NB4 (cell line): ENCODE measurements at places on chromosomes 7 and 10.
A peak's percentile ranks its signal among the peaks of the same experiment; 100 is the strongest.

- peak; percentile 55 for DNase-seq
Observed at GRCh38 chr7:87328281-87328680, 17.2 kb upstream of the CROT start.

GRCh38 chr7:25122373-25122772, 2.7 kb downstream of the CYCS start:
- no peak for DNase-seq

DNA sequence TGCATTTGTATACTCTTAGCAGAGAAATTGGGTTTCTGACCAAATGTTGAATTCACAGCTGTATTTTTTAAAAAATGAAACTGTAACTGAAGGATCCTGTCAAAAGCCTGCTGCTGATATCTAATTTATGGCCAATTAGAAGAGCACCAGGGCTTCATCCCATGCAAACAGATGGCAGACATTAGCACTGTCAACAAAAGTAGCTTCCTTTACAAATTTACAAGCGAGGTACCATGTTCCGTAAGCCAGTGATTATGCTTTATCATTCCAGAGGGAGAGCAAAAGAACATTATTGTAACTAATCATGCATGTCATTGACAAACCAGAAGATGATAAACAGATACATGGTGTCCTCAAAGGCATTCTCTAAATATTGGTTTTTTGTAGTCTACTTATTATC, 177.2 kb upstream of the DKK1 start:
- no peak for DNase-seq

GRCh38 chr10:80407812-80408241, 524 bp upstream of the PRXL2A start:
- DNase-seq: no peak

DNA sequence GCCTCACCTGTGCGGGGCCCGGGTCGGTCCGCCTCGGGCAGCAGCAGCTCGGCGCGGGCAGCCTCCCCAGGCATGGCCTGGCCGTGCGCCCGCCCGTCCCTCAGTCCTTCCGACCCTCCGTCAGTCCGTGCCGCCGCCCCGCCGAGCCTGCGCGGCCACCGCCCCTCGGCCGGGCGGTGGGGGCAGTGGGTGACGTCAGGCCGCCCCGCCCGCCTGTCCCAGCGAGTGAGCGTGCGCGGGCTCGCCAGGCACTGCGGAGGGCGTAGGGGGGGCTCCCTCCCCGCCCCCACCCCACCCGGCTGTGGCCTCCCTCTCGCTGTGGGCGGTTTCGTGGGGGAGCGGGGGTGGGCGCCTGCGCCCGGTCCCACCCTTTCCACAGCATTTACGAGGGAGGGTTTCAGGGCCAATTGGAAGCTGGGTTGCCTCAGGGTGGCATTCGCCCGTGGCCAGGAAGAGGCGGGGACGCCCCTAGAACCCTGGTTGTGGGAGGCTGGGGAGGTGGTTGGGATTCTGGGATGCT, at the start of gene NACAD:
TSS of gene NACAD (minus strand) at position 149 of the 520 bp plus-strand sequence. CDS start at position 74, 75 bp downstream.
- DNase-seq: no peak
